Endodermal cell (in vitro differentiated cells): ENCODE measurements at places on chromosomes 4 and X.

DNA sequence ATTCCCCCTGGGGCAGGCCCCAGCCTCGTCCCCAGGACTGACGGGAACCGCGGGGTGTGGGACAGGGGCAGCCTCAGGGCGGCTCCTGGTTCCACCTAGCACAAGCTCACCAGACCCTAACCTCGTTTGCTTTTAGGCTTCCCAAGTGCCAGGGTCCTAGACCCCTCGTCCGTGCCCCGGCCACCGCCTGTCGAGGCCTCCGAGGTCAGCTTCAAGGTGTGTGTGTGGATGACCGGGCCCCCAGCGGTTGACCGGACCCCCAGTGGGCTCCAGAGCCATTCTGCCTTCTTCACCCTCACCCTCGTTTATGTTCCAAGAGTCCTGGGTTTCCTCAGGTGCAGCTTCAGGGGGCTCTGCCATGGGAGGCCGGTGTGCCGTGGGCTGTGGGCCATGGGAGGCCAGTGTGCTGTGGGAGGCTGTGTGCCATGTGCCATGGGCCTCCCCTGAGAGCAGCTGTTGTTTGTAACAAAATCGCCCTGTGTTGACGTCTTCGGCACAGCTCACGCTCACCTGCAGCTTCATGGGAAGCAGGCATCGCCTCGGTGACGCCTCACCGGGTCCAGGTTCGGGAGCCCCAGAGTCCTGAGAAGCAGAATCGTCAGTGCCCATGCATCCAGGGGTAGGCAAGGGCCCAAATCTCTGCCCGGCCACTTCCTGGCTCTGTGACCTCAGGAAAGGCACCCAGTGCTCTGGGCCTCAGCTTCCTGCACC is 43.0 kb upstream of the HMX1 start:
- DNase-seq, result peak; percentile 34

DNA sequence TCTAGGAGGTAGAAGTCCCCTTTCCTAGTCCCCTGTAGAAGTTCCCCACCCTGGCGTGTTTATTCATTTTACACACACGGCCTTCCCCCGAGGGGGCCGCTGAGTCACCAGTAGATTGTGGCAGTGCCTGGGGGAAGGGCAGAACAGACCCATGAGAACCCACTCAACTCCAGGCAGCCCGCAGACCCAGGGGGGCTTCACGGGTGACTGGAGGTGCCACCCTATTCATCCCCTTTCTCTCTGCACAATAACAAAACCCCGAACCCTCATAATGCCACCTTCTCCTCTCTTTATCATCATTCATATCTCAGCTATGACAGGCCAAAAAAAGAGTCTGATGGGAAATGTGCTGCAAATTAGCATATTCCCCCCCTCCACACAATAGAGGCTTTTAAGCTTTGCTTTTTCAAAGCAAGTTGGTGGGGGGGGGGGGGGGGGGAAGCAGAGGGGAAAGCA is 20.4 kb upstream of the GPM6B start:
- peak; percentile 70 for DNase-seq

- peak; percentile 61 for DNase-seq
Observed at GRCh38 chr4:27096142-27096824, 235.6 kb downstream of the STIM2 start.

DNA sequence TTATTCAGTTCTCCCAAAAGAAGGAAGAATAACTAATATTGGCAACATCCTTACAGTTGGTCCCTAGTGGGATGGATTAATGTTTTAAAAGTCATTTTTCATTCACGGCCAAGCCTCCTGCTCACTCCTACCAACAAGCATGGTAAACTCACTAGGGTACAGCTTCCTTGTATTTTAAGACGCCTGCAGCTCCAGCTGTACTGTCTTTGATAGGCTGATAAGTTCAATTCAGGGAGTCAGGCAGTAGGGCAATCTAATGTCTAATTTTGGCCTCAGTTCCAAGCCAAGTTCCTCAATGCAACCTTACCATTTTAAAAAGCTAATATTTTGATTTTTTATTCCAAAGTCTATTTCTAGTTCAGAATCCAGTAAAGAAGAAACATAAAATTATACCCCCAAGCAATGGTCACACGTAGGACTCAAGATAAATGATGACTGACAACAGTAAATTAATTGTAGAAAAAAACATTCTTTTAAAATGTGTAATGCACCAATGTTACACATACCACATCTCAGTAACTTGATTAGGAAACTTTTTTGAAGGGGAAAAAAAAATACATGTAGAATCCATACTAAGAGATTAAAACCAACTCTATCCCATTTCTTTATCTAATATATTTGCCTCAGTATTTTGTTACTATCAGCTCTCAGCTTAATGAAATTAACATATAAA is 9.3 kb downstream of the LCORL start:
- DNase-seq, result no peak

DNA sequence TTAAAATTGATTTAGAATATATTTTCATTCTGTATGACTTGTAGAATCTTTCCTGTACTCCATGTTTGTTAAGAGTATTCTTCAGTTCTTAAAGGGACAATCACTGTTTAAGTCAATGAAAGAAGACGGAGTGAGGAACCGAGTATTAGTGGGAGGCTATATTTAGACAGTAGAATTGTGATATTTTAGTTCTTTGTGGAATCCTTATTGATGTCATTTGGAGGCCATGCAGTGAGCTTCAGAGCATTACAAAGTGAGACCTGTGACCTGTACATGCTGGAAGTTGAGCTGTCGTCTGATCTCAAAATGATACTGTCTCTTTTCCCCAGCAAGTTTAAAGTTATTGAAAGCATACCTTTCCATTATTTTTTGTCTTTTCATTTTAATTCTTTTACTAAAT is 394.7 kb downstream of the GALNTL6 start:
- no peak for DNase-seq

DNA sequence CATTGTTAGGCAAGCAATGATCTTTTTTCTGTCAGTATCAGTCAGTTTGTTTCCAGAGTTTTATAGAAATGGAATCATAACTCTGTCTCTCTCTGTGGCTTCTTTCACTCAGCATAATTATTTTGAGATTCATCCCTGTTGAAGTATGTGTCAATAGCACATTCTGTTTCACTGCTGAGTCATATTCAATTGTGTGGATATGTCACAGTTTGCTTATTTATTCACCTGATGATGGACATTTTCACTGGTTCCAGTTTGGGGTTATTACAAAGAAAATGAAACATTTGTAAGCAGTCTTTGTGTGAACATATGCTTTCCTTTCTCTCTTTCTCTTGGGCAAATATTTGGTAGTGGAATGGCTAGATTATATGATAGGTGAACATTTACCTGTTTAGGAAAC is 10.2 kb upstream of the ZNF718 start:
- no peak for DNase-seq

GRCh38 chr4:125624951-125625350 is 310.2 kb downstream of the FAT4 start:
- DNase-seq, result no peak

- DNase-seq, result no peak
Observed at GRCh38 chrX:40201329-40201885, 103.6 kb upstream of the BCOR start.

GRCh38 chr4:173130687-173131086 is 37.9 kb upstream of the GALNT7 start:
- no peak for DNase-seq

DNA sequence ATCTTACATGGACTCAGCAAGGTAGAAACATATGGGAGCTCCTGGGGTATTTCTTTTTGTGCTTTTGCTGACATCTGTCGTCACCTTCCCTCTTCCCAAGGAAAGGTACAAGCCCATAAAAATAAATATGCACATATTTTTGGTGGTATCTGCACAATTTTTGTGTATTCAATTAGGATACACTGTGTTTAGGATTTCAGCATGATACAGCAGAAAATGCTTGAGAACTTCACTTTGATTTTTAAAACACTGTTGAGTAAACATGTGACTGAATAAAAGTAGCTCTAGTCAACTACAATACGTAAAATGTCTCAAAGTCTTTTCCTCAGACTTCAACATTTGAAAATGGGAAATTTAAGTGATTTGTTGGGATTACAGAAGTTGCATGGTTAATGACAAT is 99.4 kb upstream of the SPANXC start:
- DNase-seq, result no peak

DNA sequence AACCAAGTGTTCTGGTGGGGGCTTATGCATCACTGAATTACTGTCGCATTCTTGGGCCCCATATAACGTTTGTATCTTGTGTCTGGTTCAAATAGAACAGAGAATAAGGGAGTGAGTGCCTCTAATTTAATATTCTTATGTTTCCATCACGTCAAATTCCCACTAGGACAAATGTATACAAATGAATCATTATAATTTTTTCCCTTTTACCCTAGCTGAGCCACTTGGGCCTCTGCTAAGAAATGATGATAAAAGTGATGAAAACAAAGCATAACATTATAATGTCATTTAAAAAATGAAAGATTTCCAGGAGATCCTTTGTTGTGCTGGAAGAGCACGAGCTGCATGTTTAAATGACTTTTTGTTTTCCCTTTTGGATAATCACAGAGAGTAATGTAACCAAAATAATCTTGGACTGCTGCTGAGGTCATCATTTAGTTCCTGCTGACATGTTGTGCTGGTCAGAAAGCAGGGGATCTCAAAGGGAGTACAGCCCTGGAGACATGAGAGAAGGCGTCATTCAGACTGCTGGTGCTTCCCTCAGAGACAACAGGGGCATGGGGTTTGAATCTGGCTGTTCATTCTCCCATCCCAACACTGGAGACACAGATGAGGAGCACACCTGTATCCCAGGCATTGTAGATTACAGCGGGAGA is 105.1 kb upstream of the SCOC start:
- no peak for DNase-seq

GRCh38 chrX:29376584-29376983 is 789.3 kb downstream of the IL1RAPL1 start:
- no peak for DNase-seq

- DNase-seq, result no peak
Observed at GRCh38 chr4:20418861-20419451, 167.3 kb downstream of the SLIT2 start.

DNA sequence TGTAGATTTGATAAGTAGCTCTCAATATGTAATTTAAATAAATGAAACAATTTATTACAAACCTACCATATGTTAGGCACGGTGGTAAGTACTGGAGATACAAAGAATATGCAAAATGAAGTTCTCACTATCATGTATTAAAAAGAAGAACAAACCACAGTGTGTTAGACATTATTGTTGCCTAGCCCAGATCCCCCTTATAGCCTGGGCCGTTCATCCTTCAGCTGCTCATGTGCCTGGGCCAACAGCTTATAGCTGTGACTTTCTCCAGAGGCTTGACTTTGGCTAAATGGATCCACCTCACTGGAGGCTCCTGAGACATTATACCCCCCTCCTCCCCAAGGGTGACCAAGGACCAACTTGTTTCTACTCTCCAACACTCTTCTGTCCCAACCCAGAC is 29.8 kb upstream of the CCNG2 start:
- DNase-seq, result no peak

DNA sequence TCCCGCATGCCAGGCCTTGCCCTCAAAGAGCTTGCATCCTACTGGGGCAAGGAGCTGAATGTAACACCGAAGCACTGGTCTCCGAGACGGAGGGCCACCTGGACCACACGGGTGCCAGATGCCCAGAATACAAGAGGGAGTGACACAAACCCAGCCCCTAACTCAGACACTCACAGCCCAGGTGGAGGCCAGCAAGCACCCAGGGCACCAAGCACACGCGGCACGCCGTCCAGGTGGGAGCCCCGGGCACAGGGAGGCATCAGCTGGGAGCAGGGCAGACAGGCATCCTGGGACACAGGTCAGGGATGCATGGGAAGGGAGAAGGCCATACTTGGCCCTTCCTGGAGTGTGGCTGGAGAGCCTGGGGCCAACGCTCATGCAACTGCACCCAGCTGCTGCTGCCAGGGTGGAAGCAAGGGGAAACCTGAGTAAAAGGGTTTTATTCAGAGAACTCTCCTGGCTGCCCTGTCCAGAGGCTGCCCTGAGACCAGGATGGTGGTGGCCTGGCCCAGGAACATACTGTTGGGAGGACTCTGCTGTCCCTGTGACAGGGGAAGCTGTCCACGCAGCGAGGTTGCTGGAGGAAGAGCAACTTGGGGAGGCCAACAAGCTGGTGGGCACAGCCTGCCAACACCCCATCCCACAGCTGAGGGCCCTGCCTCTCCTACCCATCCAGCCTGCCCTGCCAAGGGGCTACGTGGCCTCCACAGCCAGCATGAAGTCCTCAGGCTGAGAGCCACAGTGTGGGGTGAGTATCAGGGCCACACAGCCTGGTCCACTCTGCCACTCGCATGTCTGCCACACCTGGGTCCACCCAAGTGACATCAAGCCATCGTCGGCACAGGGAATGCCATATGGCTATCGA is 22.2 kb upstream of the PPP2R2C start:
- DNase-seq, result no peak

DNA sequence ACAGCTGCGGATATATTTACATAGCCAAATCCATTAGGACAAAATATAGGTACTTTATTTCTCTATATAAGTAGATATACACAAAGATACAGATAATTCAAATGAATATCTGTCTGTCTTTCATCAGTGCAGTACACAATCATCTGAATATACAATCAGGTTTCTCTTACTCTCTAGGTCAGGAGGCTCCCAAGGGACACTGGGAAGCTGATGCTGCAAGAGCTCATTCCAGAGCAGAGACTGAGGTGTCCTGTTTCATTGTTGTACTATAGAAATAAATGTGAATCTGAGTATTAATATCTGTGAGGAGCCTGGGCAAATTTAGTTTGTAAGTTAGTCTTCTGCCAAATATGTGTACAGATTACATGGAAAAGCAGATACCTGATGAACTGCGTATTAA is 4.2 kb downstream of the TLL1 start:
- no peak for DNase-seq

DNA sequence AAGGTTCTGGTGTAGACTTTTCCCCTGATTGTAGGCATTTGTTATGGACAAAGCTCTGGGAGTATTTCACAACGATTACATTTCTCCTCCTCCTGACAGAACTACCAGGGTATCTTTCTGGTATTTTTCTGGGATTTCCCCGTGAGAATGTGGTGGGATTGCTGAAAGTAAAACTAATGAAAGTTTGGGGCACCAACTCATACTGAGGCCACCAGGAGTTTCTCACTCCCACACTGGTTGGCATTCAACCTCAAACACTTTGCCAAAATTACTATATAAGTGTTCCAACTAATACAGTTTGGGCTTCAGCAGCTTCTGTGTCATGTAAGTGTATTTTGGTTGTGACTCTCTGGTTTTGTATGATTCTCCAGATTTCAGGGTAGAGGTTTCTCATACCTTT is 855.1 kb downstream of the GLUD2 start:
- DNase-seq, result no peak

- no peak for DNase-seq
Observed at GRCh38 chrX:110698696-110699095, 96.9 kb downstream of the CHRDL1 start.

- no peak for DNase-seq
Observed at GRCh38 chr4:111296466-111296865, 673.6 kb upstream of the PITX2 start.

DNA sequence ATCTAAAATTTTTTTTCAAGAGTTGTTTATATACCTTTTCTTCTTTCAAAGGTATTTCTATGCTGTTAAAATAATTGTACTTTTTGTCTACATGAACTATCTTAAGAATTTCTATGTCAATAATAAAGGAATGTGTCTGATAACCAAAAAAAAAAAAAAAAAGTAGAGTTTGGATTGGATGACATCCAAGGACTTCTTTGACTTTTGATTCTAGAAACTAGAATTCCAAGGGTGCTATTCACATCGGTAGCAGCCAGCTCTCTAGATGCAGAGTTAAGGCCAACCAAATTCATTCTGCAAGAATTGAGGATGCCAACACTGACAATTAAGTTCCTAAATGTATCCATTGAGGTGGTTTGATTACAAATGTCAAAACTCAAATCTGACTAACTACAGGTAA is 42.0 kb upstream of the PRKG2 start:
- no peak for DNase-seq
